ENCODE measurements at places on chromosomes 7 and 10.

GRCh38 chr10:123241391-123242141 is 87.4 kb downstream of the BUB3 start:
- no peak for DNase-seq

- DNase-seq, result no peak
Observed at GRCh38 chr7:119802147-119802546, 470.8 kb upstream of the KCND2 start.

DNA sequence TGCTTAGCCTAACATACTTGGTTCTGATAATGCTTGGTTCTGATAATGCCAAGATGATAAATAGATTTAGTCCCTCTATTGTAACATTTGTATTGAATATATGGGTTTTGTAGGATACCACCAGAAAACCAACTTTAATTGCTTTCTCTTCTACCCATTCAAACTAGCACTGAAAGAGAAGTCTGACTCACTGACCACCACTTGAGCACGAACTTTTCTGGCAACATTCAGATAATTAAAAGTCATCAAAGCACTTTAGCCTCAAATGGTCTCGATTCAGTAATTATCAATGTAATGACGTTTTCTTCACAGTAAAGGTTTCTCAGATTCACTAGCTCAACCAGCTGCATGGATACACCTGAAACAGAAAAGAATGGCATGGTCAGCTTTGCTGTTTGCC is 63.0 kb downstream of the HDAC9 start:
- no peak for DNase-seq

- DNase-seq, result no peak
Observed at GRCh38 chr10:26624006-26624405, 73.5 kb upstream of the PDSS1 start.

DNA sequence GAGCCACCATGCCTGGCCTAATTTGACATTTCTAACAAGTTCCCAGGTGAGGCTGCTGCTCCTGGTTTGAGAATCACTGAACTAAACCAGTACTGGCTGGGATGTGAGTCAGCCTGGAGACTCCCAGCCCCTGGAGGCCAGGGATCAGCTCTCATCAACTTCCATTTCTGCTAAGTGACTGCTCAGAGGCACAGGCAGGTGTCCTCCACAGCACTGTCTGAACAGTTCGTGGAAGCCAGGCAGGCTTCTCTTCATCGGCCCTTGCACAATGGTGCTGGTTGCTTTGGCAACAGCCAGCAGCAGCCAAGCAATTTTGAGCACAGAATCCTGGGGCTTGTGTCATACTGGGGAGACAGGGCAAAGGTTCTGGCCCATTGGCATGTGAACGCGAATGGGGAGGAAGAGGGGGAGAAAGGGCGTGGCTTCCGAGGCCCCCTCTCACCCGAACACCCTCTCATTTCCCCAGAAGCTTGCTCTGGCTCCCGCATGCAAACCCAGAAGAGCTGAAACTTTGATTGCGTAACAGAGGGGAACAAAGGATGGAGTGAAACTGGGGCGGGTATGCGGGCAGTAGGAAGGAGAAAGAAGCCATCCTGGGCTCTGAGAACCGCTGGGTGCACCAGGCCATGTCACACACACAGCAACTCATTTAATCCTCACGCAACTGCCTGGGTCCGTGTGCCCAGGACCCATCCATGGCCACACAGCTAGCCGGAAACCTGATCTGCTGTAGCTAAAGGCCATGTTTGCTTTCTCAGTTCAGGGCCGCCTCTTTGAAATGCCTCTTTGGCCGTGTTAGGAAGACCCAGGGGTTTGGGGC is 9.0 kb upstream of the POR start:
- peak; percentile 91 for DNase-seq

- no peak for DNase-seq
Observed at GRCh38 chr10:14146025-14146424, 184.7 kb downstream of the FRMD4A start.

DNA sequence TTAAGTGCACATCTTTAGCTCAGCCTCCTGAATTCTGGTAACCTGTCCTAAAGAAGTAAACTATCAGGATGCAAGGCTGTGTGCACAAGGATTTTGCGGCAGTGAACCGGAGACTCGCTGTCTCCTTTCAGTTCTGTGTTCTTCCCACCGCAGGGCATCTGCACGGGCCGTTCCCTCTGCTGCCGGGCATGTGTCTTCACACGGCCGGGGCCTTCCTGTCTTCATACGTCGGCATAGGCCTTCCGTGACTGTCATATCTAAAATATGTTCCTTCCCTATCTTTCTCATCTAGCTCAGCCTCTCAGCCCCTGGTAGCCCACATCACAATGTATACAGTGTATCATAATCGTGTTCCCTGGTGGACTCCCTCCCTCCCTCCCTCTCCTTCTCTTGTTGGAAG is 16.4 kb downstream of the PALD1 start:
- no peak for DNase-seq
